Natural killer cell treated with Interleukin-12 subunit alpha and Interleukin-12 subunit beta and Interleukin-15 and Interleukin-18, amount 100 ng/mL, for 72 hours (primary cell): ENCODE measurements at places on chromosomes 5 and 9. TPM values are rescaled to one million over a fixed set of nuclear protein-coding genes. Genes with fewer than 3 reads are reported as not detected.

The TDRD7 gene
- 10.3 TPM for total RNA-seq

The PLAC8L1 gene
- total RNA-seq, result 2.5 TPM

The SOWAHA gene
- total RNA-seq, result not detected

The INSL4 gene
- total RNA-seq, result not detected

The PRKAA1 gene
- 94.9 TPM for total RNA-seq

The EQTN gene
- not detected for total RNA-seq

The TAF11L5 gene
- total RNA-seq, result not detected

The GRXCR2 gene
- not detected for total RNA-seq

The DNAJC25 gene
- 7.0 TPM for total RNA-seq

The CAMSAP1 gene
- 25.5 TPM for total RNA-seq

The PRSS3 gene
- not detected for total RNA-seq

The NKD2 gene
- total RNA-seq, result not detected

The IRX1 gene
- total RNA-seq, result not detected

The HAVCR1 gene
- total RNA-seq, result 26.5 TPM

DNA sequence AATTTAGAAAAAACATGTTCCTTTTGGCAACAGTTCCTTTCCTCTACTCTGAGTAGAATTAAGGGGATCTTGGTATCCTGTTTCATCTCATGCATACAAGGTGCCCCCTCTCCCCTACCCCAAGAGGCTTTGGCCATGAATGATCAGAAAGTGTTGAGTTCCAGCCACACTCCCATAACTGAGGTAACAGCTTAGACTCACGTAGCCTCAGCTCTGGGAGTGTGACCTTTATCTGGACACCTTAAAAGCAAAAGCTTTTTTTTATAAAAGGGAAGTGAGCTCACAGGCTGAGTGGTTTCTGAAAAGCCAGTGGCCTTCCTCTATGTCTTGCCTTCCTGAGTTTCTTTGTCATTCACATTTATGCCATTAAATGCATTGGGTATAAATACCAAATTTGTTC is 900 bp upstream of the HAVCR2 start:
- H3K27me3 ChIP-seq, result no peaks in the 10 kb centered on the region
- peaks cover 38% of the 10 kb centered on the region for H3K36me3 ChIP-seq
- H3K4me3 ChIP-seq, result peak overlapping the region; percentile 94
- peak; percentile 73 for DNase-seq

- peaks cover 6% of the 10 kb centered on the region for H3K36me3 ChIP-seq
- no peak overlapping the region for H3K4me3 ChIP-seq
- peaks cover 6% of the 10 kb centered on the region for H3K4me1 ChIP-seq
- no peak for DNase-seq
- H3K27me3 ChIP-seq, result no peaks in the 10 kb centered on the region
Measured at GRCh38 chr9:136210276-136210675, 5.3 kb upstream of the LHX3 start.

DNA sequence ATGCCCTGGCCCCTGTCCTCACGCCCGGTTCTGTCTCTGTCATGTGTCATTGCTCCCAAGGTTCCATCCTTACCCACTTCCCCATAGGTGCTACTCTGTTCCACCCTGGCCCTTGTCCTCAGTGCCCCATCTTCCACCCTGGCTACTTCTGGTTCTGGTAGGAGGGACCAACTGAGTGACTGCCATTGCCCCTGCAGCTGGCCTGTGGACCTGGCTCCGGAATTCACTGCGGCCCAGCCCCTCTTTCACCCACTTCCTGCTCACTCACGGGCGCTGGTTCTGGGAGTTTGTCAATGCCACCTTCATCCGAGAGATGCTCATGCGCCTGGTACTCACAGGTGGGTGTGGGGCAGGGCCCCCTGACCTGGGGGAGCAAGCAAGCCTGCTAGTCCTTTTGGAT is 7.4 kb downstream of the PTGS1 start:
- no peak for DNase-seq
- H3K27ac ChIP-seq, result no peak overlapping the region
- H3K36me3 ChIP-seq, result peaks cover 7% of the 10 kb centered on the region
- H3K27me3 ChIP-seq, result peaks cover 7% of the 10 kb centered on the region
- no peak overlapping the region for H3K4me3 ChIP-seq

- H3K36me3 ChIP-seq, result no peaks in the 10 kb centered on the region
- H3K4me3 ChIP-seq, result no peak overlapping the region
- H3K27ac ChIP-seq, result peak overlapping the region; percentile 52
- H3K4me1 ChIP-seq, result peaks cover 10% of the 10 kb centered on the region
- H3K27me3 ChIP-seq, result no peaks in the 10 kb centered on the region
- DNase-seq, result no peak
Measured at GRCh38 chr5:134590992-134591659, 41.5 kb downstream of the SAR1B start.

DNA sequence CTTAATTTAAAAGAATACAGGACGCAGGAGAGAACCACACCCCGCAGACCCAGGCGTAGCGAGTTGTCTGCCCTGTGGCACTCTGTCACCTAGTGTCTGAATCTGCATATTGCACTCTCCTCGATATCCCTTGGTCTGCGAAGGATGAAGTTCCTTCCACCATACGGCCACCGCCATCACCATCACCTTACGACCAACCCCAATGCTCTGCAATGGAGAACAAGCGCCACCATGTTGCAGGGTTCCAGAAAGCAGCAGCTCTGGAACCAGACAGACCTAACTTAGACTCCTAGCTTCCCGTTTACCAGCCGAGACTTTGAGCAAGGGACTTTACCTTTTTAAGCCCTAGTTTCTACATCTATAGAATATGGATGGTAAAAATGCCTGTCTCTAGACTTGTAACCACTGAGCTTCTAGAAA is 77.4 kb upstream of the DMRT1 start:
- no peak overlapping the region for H3K27ac ChIP-seq
- peaks cover 2% of the 10 kb centered on the region for H3K36me3 ChIP-seq
- no peak for DNase-seq
- peaks cover 21% of the 10 kb centered on the region for H3K4me1 ChIP-seq
- H3K4me3 ChIP-seq, result peak overlapping the region; percentile 43

DNA sequence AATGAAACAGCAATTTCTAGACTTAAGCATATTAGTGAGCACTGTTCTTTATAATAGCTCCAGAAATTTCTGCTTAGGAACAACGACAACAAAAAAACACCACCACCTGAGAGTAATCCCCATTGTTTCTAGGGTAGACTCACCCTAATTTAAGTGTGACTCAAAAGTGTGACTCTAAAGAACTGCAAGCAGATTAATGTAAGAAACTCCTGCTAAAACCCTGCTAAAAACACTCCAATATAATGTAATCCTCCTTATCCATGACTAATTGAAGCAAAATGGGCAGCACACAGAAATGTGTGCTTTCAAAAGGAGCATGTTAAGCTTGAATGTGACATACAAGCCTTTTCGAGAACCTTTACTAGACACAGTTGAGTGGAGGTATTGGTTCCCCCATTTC is 296.0 kb downstream of the EPB41L4A start:
- no peak overlapping the region for H3K4me3 ChIP-seq
- H3K27ac ChIP-seq, result no peak overlapping the region
- H3K4me1 ChIP-seq, result no peaks in the 10 kb centered on the region
- peaks cover 6% of the 10 kb centered on the region for H3K36me3 ChIP-seq
- peaks cover 9% of the 10 kb centered on the region for H3K27me3 ChIP-seq
- DNase-seq, result no peak

DNA sequence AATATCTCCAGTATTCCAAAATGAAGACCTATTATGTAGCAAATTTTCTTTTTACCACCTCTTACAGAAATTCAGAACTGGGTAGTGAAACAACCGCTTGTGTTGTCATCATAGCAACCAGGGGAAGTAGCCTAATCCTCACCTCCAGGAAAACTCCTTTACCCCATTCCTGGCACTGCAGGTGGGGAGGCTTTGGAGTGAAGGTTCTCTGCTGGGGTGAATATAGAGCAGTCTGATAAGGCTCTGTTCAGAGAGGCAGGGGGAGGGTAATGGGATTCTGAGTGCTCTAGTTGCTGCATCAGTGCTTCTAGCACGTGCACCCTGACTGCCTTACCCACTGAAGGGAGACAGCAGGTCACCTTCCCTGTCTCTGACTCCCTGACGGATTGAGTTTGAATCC is 116.2 kb downstream of the MAN2A1 start:
- peaks cover 9% of the 10 kb centered on the region for H3K36me3 ChIP-seq
- no peaks in the 10 kb centered on the region for H3K4me1 ChIP-seq
- DNase-seq, result no peak
- no peak overlapping the region for H3K27ac ChIP-seq
- no peaks in the 10 kb centered on the region for H3K27me3 ChIP-seq

GRCh38 chr9:107029146-107029545 is 166.2 kb downstream of the ZNF462 start:
- H3K36me3 ChIP-seq, result no peaks in the 10 kb centered on the region
- H3K27me3 ChIP-seq, result peaks cover 11% of the 10 kb centered on the region
- H3K4me3 ChIP-seq, result no peak overlapping the region
- peaks cover 5% of the 10 kb centered on the region for H3K4me1 ChIP-seq
- DNase-seq, result no peak

- no peak overlapping the region for H3K27ac ChIP-seq
- peaks cover 5% of the 10 kb centered on the region for H3K4me1 ChIP-seq
- H3K36me3 ChIP-seq, result no peaks in the 10 kb centered on the region
- H3K27me3 ChIP-seq, result peaks cover 29% of the 10 kb centered on the region
Measured at GRCh38 chr5:176134529-176135223, 103.5 kb upstream of the SIMC1 start.

DNA sequence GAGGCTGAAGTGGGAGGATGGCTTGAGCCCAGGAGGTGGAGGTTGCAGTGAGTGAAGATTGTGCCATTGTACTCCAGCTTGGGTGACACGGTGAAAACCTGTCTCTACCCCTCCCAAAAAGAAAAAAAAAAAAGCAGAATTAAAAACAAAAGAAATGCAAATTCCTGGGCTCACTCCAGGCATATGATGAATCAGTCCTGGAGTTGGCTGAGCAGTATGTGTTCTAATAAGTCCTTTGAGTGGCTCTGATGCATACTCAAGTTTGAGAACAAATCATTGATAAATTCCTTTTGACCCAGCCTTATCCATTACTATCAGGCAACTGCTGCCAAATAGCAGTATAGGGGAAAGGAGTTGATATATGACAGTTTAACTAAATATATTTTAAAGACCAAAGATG is 28.3 kb downstream of the UHRF2 start:
- peaks cover 2% of the 10 kb centered on the region for H3K36me3 ChIP-seq
- no peak overlapping the region for H3K4me3 ChIP-seq
- H3K27me3 ChIP-seq, result no peaks in the 10 kb centered on the region
- no peak for DNase-seq

GRCh38 chr9:13279284-13280141 is at the start of gene MPDZ:
TSS of gene MPDZ (minus strand) at chr9:13279692. CDS start at chr9:13250315, 29,377 bp downstream.
- no peak for DNase-seq
- peaks cover 8% of the 10 kb centered on the region for H3K36me3 ChIP-seq
- no peak within 1 kb of the TSS for H3K4me3 ChIP-seq
- no peak within 1 kb of the TSS for H3K27ac ChIP-seq

- H3K4me1 ChIP-seq, result no peaks in the 10 kb centered on the region
- no peak for DNase-seq
- peaks cover 2% of the 10 kb centered on the region for H3K27me3 ChIP-seq
- H3K36me3 ChIP-seq, result no peaks in the 10 kb centered on the region
- H3K4me3 ChIP-seq, result no peak overlapping the region
- H3K27ac ChIP-seq, result no peak overlapping the region
Measured at GRCh38 chr5:72518001-72518683, 10.9 kb upstream of the ZNF366 start.

DNA sequence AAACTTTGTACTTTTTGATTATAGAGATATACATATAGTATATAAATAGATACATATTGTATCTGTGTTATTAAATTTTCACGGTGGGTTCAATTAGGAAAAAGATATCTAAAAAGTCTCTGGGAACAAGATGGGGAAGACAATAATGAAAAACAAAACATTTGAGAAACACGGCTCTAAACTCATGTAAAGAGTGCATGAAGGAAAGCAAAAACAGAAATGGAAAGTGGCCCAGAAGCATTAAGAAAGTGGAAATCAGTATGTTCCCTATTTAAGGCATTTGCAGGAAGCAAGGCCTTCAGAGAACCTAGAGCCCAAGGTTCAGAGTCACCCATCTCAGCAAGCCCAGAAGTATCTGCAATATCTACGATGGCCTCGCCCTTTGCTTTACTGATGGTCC is at the start of gene IFNA1:
IFNA1 (plus strand) TSS at position 301 of the 400 bp plus-strand sequence; CDS start at position 370, 69 bp downstream.
- no peak within 1 kb of the TSS for H3K27ac ChIP-seq
- H3K36me3 ChIP-seq, result no peaks in the 10 kb centered on the region
- no peak within 1 kb of the TSS for H3K4me3 ChIP-seq
- H3K4me1 ChIP-seq, result peaks cover 7% of the 10 kb centered on the region

DNA sequence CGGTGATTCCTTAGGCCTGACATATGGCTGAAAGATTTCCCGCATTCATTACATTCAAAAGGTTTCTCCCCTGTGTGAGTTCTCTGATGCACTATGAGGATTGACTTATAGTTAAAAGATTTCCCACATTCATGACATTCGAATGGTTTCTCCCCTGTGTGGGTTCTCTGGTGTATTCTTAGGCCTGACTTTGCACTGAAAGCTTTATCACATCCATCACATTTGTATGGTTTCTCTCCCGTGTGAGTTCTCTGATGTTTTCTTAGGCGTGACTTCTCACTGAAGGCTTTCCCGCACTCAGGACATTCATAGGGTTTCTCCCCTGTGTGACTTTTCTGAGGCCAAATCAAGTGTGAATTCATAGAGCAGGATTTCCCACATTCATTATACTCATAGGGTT is 35.8 kb downstream of the ZNF782 start:
- no peaks in the 10 kb centered on the region for H3K27me3 ChIP-seq
- no peak overlapping the region for H3K4me3 ChIP-seq
- no peak for DNase-seq
- peaks cover 71% of the 10 kb centered on the region for H3K36me3 ChIP-seq

- H3K27me3 ChIP-seq, result no peaks in the 10 kb centered on the region
- H3K36me3 ChIP-seq, result no peaks in the 10 kb centered on the region
- H3K4me3 ChIP-seq, result no peak overlapping the region
- no peaks in the 10 kb centered on the region for H3K4me1 ChIP-seq
Measured at GRCh38 chr9:106670418-106670817, 192.5 kb upstream of the ZNF462 start.

DNA sequence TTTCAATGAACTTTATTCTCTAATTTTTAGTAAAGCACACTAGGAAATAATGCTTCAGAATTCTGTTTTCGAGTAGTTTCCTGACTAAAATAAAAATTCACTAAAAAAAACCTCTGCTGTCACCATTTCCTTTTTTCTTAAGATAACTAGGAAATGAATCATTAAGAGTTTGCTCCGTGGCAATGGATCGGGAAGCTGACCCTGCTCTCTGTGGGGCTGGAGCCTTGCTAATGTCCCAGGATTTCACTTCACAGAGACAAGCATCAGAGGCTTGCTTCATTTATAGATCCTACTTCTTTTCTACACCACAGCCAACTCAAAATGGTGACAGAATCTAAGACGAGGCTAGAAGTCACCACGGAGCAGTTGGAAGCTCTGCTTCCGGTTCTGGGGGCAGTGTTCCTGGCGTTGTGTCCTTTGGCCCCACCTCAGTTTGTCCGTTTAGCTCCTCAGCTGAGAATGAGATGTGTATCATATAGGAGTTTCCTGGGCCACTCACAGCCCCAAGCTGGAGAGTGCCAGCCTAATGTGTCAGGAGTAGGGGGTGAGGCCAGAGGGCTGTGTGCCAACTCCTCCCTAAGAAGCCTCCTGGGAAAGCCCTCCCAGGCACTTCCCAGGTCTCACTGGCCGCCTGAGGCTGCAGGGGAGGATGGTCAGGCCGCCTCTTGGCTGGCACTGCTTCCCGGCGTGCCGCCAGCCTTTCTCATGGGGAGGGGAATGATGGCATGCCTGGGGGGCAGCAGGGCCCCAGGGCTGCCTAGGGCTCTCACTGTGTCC is 19.6 kb downstream of the TENT4A start:
- no peaks in the 10 kb centered on the region for H3K27me3 ChIP-seq
- peak overlapping the region; percentile 37 for H3K27ac ChIP-seq
- H3K4me1 ChIP-seq, result peaks cover 59% of the 10 kb centered on the region
- no peak for DNase-seq
- H3K4me3 ChIP-seq, result no peak overlapping the region

GRCh38 chr5:105554568-105555169 is 1992.1 kb upstream of the NUDT12 start:
- no peak for DNase-seq
- no peaks in the 10 kb centered on the region for H3K27me3 ChIP-seq
- no peak overlapping the region for H3K27ac ChIP-seq
- H3K4me1 ChIP-seq, result no peaks in the 10 kb centered on the region
